ENCODE measurements at places on chromosomes 7 and 10.

- no peak for DNase-seq
These were observed 101.3 kb downstream of the SDHAF3 start for GRCh38 chr7:97218767-97219166.

GRCh38 chr7:151053096-151053495 lies 4.6 kb downstream of the CDK5 start:
- no peak for DNase-seq

- DNase-seq: peak; percentile 1
These were observed 39.5 kb upstream of the ANKRD1 start for GRCh38 chr10:90960355-90960814.

GRCh38 chr10:22931948-22932347 lies 4.1 kb downstream of the ARMC3 start:
- no peak for DNase-seq

GRCh38 chr10:97538839-97539238 lies 33.7 kb upstream of the ANKRD2 start:
- DNase-seq: no peak

DNA sequence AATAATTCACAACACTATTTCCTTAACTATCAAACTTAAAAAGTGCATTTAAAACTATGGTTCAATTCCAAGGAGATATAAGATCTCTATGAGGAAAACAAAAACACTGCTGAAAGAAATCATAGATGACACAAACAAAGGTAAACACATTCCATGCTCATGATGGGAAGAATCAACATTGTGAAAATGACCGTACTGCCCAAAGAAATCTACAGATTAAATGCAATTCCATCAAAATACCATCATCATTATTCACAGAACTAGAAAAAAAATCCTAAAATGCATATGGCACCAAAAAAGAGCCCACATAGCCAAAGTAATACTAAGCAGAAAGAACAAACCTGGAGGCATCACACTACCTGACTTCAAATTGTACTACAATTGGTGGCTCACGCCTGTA lies 159.9 kb upstream of the EEPD1 start:
- no peak for DNase-seq

GRCh38 chr7:100163006-100163531 lies 4.5 kb upstream of the TRAPPC14 start:
- DNase-seq: no peak

GRCh38 chr7:130386876-130387275 lies 6.6 kb downstream of the CPA1 start:
- no peak for DNase-seq

GRCh38 chr10:133235265-133235855 lies 2.3 kb upstream of the VENTX start:
- no peak for DNase-seq

GRCh38 chr10:58305821-58306220 lies 29.0 kb upstream of the UBE2D1 start:
- DNase-seq: no peak

DNA sequence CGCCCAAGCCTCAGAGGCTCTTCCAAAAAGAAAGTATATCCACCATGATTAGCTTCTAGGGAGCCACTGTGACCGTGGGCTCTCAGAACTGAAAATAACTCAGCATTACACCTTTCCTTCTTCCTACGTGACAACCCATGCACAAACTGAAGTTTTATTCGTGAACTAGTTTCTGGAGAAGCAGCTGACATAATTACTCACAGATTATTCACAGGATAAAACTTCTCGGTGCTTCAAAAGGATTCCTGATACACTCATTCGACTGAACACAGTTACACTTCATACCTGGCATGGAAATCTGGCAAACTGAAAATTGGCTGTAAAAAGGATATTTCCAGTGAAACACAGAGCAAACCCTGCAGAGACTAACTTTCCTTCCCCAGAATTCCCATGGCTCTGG lies 139.2 kb upstream of the PTER start:
- DNase-seq: no peak

DNA sequence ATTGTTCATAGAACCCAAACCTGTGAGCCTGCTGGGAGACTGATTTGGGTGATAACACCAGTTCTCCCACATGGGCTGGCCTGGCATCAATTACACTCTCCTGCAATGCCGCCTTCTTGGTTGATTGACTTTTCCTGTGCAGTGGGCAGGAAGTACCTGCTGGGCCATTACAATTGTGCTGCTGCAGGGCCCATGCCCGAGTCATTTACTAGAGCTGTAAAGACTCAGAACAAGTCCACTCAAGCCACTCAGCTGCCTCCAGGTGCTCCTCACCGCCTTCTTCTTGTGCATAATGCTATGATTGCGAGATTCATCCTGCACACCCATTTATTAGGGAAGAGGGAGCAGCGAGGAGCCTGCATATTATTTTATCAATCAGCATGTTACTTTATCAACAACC lies 264.0 kb downstream of the TCERG1L start:
- no peak for DNase-seq

- DNase-seq: no peak
These were observed 567.3 kb downstream of the KCNMA1 start for GRCh38 chr10:77070346-77070745.

DNA sequence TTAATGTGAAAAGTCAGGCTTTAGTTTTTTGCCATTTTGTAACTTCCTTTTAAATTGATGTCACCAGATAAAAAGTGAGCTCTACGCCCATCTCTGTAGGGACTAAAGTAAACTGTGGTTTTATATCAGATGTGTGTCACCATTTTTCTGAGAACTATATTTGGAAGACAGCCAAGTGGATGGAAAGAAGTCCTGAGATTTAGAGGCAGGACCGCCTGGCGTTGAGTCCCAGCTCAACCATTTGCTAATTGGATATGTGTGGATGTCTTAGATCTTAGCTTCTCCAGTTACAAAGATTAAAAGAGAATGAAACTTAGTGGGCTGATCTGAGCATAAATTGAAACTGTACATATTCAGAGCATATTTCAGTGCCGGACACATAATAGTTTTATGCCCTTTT lies 691.6 kb upstream of the CELF2 start:
- DNase-seq: no peak

DNA sequence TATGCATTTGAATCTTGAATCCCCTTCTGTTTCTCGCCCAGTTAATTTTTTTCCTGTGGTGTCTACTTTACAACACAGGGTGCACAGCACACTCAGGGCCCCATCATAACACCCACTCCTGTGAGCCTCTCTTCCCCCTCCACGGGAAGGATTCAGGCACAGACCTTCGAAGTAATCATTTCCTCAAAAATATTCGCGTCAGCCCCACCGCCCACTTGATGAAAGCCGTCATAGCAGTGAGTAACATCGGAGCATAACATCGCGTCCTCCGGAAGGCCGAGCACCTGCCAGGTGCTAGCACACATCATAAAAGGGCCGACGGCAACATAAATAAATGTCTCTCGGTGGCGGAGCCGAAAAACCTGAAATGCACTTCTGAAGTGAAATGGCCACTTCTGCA lies 201.7 kb upstream of the ADARB2 start:
- DNase-seq: no peak

DNA sequence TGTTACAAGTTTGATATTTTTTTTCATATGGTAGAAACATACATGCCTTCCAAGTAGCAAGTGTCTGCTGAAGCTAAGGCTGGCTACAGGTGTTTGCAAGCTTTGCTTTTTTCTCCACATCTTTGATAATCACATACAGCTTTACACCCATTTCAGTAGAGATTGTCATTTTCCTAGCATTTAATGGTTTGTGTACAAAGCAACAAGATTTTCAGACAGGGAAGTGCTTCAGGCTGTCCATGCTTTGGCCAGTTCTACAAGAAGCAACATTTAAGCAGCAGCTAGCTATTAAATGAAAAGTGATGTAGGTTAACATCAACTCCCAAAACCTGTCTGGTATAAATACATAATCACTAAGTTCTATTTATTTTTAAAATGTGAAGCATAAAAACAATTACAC lies 2.3 kb downstream of the HDAC9 start:
- DNase-seq: no peak

GRCh38 chr10:124069341-124070264 lies 23.8 kb downstream of the CHST15 start:
- no peak for DNase-seq

- no peak for DNase-seq
These were observed 57.7 kb upstream of the IGFBP3 start for GRCh38 chr7:45978731-45979211.

DNA sequence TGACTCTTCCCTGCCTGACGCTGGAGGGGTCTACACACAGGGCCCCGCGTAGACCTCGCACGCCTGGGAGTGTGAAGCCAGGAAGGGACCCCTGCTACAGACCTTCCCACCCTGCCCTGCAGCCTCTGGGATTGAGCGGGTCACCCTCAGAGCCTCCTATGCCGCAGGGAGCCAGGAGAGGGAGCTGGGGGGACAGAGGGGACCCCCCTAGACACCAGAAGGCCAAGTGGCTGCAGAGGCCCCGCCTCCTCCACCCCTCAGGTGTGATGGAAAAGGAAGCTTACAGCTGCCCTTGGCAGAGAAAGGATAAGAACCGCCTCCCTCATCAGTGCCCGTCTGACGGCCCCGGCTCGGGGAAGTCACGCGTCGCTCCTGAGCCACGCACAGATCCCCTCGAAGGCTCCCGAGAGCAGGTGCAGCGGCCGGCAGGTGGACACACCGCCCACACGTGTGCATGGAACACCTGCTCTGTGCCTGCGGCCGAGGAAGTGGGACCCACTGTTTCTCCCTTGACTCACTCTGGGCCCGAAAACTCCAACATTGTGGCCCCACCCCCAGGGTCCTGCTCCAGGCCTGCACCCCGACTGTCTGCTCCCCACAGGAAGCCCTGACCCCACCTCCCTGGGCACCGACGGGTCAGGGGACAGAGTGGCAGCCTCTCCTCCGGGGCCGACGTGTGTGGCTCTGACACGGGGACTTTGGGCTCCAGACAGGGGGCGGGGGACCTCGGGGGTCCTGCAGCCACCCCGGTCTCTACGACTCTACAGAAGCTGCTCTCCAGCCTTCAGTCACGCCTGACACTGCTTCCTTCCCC lies 73.3 kb downstream of the MICALL2 start:
- DNase-seq: no peak

DNA sequence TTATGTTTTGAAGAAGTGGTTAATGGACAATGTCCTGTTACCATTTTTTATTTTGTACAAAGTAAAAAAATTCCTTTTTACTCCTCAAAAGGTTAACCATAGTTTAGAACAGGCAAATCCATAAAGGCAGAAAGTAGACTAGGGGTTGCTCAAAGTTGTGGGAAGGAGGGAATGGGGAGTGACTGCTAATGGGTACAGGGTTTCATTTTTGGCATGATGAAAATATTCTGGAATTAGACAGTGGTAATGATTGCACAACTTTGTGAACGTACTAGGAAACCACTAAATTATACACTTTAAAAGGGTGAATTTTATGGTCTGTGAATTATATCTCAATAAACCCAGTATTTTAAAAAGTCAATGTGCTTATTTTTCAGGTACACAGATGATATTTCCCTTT lies 35.4 kb upstream of the CDK14 start:
- no peak for DNase-seq

GRCh38 chr7:108808549-108809266 lies 239.0 kb downstream of the DNAJB9 start:
- DNase-seq: no peak

DNA sequence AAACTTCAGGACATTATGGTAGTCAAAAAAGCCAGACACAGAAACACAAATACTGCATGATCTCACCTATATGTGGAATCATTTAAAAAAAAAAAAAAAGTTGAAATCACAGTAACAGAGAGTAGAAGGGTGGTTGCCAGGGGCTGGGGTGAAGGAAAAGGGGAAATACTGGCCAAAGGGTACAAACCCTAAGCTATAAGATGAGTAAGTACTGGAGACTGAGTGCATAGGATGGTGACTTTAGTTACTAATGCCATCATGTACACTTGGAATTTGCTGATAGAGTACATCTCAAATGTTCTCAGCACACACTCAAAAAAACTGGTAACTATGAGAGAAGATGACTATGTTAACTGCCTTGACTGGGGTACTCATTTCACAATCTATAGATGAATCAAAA lies 39.9 kb downstream of the JCAD start:
- DNase-seq: no peak

- DNase-seq: no peak
These were observed 47.2 kb upstream of the ZRANB1 start for GRCh38 chr10:124894569-124895215.

DNA sequence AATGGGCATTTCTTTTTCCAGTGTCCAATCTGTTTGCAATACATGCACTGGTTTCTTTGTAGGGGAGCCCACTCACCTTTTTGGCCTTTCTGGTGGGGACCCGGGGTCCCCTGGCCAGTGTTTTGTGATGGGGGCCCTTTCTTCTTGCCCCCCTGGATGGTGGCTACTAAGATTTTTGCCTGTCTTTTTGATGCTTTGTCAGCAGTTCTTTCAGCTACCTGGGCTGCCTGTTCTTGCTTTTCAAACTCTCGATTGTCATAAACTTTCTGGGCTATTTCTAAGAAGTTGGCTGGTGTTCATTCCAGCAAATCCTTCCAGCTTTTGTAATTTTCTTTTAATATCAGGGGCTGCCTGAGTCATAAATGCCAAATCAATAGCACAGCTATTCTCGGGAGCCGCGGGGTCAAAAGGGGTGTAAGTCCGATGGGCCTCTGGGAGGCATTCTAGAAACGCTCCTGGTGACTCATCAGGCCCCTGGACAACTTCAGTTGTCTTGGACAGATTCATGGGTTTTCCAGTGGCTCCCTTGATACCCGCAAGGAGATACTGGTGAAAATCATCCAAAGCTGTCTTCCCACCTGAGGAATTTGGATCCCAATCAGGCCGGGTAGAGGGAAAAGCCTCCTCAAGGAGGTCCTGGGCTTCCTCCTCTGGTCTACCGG lies 79.0 kb downstream of the PRR15 start:
- DNase-seq: no peak

DNA sequence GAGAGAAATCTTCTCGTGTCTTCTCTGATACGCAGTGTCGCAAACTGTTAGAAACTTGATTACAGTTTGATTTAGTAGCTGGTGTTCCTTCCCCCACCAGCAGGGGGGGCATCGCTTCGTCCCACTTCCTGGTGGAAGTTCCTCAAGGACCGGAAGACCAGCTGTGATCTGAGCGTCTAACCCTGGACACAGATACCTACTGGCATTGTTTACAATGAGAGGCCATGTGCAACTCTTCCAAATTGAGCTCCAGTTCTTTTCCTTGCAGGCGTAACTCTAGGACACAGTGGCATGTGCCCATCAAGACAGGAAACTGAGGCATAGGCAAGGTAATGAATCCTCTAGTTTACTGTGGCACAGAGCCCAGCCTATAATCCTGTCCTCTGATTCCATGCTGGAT lies 219.0 kb downstream of the CCDC3 start:
- no peak for DNase-seq

Measured in caudate nucleus (tissue), 63 donors.